Right cardiac atrium (tissue), 5 donors: ENCODE measurements at places on chromosomes 6 and 20. TPM values are rescaled to one million over a fixed set of nuclear protein-coding genes. Genes with fewer than 3 reads are reported as not detected.

DNA sequence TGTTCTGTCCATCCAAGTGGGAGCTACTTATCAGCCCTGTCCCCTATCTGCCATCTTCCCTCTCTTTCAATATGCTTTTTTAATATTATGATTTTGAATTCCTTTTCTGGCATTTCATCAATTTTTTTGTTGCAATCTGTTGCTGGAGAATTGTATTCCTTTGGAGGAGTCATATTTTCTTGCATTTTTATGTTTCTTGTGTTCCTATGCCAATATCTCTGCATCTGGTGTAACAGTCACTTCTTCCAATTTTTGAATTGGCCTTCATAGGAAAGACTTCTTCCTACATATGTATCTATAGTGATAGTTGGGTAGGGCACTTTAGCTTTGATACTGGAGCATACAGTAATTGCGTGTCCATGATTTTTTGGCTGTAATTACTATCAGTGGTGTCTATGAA lies 70.1 kb downstream of the ZC2HC1B start:
- no peak for DNase-seq

GRCh38 chr20:25421102-25421501 lies 13.6 kb downstream of the GINS1 start:
- no peak for DNase-seq

- peak; percentile 72 for DNase-seq
These were observed 7.8 kb upstream of the LCA5 start for GRCh38 chr6:79544939-79545450.

GRCh38 chr6:108113557-108114519 lies 39.3 kb upstream of the OSTM1 start:
- no peak for DNase-seq

GRCh38 chr20:2538931-2539720 lies 2.8 kb downstream of the TMC2 start:
- no peak for DNase-seq

GRCh38 chr20:63442100-63442493 lies 30.4 kb downstream of the KCNQ2 start:
- DNase-seq, result peak; percentile 82

- DNase-seq, result no peak
These were observed 4.2 kb downstream of the PPP2R5D start for GRCh38 chr6:42988486-42989020.

DNA sequence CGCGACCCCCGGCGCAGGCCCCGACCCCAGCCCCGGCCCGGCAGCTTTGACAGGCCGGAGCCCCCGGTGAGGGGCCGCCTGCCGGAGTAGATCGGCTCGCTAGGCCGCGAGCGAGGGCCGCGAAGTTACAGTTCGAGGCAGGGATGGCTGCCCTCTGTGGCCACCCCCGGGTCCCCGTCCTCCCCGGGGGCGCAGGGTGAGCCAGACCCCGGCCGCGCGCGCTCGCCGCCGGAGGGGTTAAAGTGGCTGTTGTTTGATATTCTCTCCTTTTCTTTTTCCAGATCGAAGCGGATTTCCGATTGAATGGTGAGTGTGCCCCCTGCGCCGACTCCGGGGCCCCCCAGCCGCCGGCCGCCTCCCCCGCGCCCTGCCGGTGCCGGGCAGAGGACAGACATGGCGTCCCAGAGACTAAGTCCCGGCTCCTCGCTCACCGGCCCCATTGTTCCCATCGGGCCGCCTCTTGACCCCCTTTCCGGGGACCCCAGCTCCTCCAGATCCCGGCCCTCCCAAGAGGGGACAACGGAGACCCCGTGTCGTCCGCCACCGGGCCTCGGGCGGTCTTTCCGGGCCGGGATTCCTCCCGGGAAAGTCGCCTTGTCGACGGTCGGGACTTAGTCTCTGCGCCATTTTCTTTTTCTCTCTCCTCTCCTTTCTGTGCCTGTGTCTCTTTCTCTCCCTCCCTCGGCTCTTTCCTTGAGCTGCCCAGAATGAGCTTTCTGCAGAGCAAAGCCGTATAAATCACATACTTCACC lies 704 bp downstream of the TOP1 start:
- DNase-seq, result peak; percentile 69

- no peak for DNase-seq
These were observed 64.4 kb downstream of the HACE1 start for GRCh38 chr6:104795363-104795762.

DNA sequence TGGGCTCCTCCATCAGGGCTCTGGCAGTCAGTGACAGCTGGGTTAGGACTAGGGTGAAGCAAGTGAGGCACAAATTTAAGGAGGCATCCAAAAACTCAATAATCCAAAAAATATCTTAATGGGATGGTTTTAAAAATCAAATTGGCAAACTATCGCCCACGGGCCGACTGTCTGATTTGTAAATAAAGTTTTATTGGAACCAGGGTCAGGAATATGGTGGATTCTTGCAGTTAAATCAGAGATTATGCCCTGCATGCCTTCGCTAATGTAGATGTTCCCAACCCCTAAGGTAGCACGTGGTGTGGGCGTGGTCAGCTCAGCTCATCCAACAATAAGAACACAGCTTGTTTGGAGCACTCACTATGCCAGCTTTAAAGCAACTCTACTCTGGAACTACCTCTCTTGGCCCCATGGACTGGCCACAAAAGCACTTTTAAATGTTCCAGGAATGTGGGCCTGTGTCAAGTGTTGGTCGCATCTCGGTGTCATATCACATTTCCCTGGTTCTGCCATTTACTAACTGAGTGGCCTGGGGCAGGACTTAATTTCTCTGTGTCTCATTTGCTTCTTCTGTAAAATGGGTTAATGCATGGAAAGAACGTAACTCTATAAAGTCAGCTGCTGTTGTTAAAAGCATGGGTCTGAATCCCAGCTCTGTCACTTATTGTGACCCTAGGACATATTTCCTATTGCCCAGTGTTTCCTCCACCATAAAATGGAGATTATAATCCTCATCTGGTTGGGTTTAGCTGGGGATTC lies 7.0 kb downstream of the TP53RK start:
- DNase-seq, result no peak

Gene POLH
- 8.3 TPM for total RNA-seq

Gene RUNX2
- 0.74 TPM for total RNA-seq

Gene SLC52A3
- 0.71 TPM for total RNA-seq
